ENCODE measurements at places on chromosomes 4 and X. TPM values are rescaled to one million over a fixed set of nuclear protein-coding genes. Genes with fewer than 3 reads are reported as not detected.
A peak's percentile ranks its signal among the peaks of the same experiment; 100 is the strongest.

- DNase-seq: no peak
Measured at GRCh38 chr4:107902715-107903114, 28.6 kb upstream of the CYP2U1 start.

Gene PDGFC
- total RNA-seq: 36.6 TPM

- peak; percentile 42 for DNase-seq
Measured at GRCh38 chr4:133802359-133803140, 399.0 kb downstream of the PABPC4L start.

DNA sequence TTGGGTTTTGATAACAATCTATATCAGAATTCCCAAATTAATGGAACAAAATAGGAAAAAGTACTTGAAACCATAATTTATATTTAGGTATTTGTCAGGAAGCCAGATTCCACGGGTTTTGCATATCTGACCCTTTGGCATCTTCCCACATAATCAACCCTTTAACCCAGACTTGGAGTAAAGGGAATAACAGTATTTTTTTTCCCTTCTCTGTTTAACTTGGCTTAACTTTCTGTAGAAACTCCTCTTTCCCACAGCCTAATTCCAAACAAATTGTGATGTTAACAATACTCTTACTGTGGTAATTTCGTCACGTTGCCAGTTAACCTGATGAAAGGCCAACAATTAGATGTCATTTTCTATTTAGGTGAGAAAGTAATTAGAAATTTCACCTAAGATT, 49.4 kb upstream of the GUCY1A1 start:
- DNase-seq: no peak

GRCh38 chr4:182695842-182696241, 221.3 kb downstream of the DCTD start:
- no peak for DNase-seq

Gene RNF128
- 2.8 TPM for total RNA-seq

- DNase-seq: no peak
Measured at GRCh38 chrX:78493180-78493579, 165.8 kb upstream of the CYSLTR1 start.

DNA sequence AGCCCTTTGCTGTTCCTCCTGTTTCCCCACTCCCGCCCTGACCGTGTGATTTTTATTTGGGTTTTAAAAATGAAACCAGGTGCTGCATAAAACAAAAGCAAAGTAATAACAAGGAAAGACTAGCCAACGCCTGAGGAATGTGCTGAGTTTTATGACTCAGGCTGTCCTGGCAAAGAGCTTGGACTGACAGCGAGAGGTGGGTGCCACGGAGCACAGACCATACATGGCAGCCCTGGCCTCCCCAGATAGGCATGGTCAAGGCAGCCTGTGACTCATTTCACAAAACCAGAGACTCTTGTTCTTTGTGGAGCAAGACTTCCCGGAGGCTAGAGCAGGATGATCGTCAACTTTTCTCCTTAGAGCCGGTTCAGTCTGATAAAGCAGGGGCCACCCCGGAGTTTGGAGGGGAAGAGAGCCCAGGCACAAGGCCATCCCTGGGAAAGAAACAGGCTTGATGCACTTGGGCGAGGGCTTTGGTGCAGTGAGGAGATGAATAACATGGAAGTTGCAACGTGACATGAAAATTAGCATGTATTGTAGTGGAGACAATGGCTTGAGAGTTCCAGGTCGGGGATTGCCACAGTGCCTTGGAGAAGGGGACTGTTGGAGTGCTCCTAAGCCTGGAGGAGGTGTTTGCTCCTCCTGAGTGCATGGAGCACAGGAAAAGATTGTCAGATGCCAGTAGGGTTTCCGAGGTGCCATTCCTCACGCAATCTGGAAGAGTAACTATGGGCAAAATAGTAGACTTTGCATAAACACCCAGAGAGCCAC, 54.8 kb downstream of the C4orf51 start:
- DNase-seq: peak; percentile 99

DNA sequence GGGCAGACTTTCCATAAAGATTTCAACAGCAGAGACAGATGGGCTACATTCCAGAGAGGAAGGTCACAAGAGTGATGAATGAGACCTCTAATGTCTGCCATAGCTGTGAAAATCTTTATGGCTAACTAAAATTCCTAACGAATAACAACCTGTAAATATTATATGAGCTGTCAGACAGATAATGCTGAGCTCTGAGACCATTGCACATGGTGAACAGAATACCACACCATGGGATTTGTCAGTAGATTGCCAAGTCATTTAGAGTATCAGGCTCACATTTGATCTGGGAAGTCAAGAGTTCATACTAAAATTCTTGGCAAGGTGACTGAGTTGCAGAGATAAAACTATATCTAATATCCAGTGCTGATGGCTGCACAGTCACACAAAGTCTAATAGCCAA, 259.2 kb upstream of the FTHL17 start:
- no peak for DNase-seq

DNA sequence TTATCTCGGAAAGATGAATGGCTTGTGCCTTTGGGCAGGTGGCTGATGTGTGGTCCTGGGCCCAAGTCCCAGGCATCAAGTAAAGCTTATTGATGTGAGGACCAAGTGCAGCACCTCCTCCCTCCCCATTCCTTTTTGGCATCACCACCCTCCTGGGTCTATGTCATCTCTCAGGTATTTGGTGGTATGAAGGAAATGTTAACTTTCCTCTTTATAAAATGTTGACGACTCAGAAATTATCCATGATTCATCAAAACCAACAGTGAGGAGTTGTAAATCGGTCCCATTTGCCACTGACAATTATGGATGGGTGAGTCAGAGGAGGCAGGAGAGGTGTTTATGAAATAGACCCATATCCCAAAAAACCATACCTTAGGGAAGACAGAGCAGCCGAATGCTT, 229.4 kb upstream of the GATB start:
- peak; percentile 97 for DNase-seq

All from foreskin keratinocyte (primary cell).